ENCODE measurements at places on chromosomes 16 and 17.
A peak's percentile ranks its signal among the peaks of the same experiment; 100 is the strongest.

GRCh38 chr16:77995843-77996455 is 26.4 kb upstream of the CLEC3A start:
- DNase-seq = no peak

DNA sequence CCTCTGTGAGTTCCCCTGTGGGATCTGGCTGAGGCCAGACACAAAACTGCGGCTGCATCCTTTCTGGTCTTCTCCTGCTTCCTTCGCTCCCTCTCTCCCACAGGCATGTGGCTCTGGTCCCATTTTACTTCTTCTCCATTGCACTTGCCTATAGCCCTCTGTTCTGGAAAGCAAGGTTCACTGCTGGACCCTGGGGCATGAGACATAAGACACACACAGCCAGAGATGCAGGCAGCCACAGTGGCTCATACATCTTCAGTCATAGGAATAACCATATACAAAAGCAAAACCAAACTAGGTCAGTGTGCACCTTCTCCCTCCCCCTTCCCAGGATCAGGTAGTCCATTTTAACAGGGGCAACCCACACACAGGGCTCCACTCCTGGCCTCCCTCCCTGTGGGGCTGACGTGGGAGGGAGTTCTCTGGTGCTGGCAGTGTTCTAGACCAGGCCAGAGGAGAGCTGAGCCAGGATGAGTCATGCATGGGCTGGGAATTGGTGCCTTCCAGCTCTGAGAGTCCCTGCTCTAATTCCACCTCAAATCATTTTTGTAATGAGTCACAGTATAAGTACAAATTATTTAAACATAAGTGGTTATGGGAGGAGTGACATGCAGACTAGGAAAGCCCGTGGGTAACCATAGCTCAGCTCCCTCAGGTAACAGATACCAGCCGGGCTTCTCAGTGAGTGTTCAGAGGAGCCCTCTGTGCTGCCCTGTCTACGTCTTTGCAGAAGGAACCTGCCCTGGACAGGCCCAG is 58.0 kb downstream of the ASIC2 start:
- peak; percentile 19 for DNase-seq

DNA sequence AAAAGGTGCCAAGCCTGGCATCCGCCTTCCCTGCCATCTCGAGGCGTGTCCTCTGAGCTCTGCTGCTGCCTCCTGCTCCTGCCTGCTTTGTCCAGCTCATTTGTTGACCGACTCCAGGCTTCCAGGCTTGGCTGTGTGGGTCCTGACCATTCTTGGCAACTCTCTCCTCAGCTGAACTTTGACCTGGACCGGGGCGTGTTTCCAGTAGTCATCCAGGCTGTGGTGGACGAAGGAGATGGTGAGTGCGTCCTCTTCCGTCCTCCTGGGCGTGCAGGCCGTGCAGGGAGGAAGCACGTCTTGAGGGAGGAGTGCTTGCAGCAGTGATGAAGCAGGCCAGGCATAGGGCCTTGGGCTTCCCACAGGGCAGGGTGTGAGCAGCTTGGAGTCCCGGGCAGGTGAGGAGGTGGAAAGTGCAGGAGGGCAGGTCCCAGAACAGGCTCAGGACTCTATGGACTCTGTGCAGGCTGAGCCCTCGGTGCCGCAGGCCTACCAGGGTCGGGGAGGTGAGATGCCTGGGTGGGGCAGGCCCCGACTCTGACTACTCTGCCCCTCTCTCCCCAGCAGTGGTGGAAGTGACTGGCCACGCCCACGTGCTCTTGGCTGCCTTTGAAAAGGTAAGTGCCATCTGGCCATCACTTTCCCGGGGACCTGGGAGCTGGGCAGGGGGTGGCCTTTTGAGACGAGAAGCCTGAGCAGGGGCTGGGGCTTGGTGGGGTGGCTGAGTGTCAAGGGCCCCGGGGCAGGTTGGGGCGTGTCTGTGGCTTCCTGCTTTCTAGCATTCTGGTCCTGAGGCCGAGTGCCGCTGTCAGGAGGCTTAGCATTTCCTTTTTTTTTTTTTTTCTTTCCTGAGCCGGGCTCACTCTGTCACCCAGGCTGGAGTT is 28.6 kb upstream of the NUDT16L1 start:
- peak; percentile 38 for DNase-seq

DNA sequence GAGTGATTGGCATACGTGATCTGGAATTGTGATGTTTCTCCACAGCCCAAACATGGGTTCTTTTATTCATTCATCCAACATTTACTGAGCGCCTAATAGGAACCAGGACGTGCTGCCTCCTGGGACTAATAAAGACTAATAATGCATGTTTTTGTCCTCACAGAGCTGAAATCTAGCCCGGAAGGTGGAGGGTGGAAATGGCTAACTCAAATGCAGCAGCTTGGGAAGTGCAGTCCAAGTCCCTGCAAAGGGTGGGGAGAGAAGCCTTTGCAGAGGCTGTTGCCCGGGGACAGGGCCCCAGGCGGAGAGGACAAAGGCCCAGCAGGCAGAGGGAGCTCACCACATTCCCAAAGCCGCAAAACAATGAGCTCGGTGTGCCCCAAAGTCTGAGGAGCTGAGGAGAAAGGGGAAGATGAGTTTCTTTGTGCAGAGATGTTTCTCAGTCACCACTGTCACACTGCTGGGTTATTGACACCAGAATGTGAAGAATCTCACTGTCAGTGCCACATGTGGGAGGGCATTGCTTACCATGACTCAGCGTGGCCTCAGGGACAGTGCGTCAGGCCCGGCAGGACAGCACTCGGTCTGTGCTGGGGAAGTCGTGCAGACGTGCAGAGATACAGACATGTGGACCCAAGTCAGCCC is 118.2 kb upstream of the CHMP6 start:
- DNase-seq = no peak

All from stimulated activated CD4-positive, alpha-beta T cell treated with anti-CD3 and anti-CD28 coated beads, Interleukin-4, amount 100 ng/mL, for 48 hours (primary cell).